ENCODE measurements at places on chromosomes 1 and 21.

- no peak for DNase-seq
These were observed 88.3 kb downstream of the AK5 start for GRCh38 chr1:77370161-77370560.

DNA sequence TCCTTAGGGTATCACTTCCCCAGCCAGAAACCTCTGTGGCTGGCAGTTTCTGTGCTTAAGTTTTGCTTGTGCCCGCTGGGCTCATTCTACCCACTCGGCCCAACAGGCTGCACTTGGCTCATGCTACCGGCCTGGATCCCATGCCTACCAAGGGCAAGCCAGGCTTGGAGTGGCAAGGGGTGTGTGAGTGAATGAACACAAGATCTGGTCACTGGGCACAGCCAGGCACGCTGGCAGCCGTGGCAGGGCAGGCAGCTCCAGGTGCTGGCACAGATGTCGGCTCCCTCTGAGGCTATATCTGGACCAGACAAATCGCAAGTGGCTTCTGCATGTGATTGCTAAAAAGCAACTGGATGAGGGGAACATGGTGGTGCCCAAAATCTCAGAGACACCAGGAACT lies 740.5 kb upstream of the B3GALT2 start:
- no peak for DNase-seq

DNA sequence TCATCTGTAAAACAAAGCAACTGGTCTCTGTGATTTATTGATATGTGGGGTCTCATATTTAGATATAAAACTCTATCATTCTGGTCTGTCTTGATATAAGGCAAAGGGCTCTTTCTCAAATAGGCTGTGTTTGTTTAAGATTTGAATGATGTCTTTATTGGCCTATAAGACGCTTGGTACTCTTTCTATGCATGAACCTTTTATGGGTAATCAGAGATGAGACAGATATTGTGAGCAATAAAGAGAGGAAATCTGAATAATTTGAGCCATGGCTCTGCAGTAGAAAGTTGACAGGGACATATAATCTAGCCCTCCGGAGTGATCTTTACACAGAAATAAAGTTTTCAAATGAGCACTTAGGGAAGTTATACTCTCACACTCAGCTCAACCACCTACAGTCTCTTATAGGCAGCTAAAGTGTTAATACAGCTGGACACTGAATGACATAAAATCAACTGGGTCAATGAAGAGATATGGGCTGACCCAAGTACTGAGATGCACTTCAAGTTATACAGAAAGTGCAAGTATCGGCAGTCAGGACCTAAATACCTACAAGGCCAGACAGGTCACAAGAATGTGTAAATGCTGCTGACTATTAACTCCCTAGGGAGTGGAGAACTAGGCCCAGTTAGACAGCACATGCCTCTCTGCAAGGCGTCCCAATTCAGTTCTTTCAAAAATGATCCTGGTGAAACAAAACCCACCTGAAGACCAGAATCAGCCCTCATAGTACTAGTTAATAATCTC lies 111.0 kb downstream of the PTPN14 start:
- DNase-seq = no peak

- DNase-seq = peak; percentile 58
These were observed 756 bp downstream of the PHGDH start for GRCh38 chr1:119712342-119713038.

- DNase-seq = no peak
These were observed 212.1 kb downstream of the PBX1 start for GRCh38 chr1:164771041-164771618.

DNA sequence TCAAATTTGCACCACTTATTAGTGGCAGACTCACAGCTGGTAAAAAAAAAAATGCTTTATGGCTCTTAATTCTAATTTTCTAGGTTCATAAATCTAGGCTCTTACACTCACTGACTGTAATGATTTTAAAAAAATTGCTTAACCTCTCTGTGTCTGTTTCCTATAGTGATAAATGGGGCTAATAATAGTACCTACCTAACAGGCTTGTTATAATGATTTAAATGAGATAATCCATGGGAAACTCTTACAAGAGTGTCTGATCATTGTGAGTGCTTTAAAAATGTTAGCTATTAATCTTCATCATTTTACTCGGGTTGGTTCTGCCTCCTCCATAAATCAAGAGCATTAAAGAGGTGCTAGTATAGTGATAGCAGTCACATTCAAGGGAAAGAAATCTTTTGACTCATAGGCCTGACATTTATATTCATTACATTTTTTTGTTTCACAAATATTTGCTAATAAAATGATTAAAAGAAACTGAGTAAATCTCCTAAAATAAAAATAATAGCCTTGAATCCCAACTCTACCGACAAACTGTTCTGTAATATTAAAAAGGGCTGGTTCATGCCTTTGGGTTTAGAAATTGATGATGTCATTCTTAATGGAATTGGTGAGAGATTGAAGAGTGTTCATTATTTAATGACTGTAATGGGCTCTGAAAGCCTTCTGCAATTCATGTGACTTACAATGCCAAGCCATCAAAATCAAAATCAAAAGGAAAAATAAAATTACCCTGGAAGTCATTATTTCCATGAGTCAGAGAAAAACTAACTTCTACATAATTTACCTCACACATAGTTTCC lies 93.9 kb upstream of the PALMD start:
- DNase-seq = no peak

DNA sequence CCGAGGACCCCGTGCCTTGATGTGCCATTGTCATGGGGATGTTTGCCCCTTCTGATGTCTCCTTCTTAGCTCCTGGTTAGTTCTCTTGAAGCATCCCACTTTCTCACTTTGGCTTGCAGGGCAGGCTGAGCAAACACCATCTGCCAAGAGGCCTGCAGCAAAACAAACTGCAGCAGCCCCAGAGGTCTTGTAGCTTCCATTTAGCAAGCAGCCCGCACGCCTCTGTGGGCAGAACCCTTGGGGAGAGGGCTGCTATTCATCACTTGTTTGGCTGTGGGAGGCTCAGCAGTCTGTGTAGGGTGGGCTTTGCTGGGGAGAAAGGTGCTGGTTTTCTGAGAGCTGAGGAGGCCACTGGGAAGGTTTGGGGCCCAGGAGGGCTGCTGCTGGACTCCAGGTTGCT lies 56.7 kb downstream of the KCNC4 start:
- no peak for DNase-seq

- DNase-seq = no peak
These were observed 169.3 kb upstream of the ZP4 start for GRCh38 chr1:238060061-238060460.

GRCh38 chr1:62384276-62385005 lies 52.4 kb upstream of the USP1 start:
- peak; percentile 86 for DNase-seq

DNA sequence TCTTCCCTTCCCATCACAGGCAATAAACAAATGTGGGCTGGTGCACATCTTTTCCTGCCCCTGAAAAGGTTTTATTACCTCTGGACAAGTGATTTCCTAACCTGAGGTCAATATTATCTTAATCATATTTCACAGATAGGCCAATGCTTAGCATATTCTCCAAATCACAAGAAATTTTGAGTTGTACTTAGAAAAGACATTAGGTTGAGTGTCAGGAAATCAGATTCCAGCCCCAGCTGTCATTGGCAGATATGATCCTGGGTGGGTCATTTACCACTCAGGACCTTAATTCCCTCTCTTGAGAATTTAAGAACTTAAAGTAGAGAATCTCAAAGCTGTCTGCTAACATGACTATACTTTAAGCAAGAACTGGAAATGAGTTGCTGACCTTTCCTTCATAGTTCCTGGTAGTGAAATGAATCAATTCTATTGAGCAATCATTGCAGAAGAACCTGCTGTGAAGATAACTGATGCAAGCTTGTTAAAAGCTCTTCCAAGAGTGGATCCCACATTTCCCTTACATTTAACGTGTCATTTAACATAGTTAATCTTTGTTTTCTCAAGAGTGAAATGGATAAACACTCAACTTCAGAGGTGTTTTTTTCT lies 46.4 kb upstream of the CR2 start:
- no peak for DNase-seq

DNA sequence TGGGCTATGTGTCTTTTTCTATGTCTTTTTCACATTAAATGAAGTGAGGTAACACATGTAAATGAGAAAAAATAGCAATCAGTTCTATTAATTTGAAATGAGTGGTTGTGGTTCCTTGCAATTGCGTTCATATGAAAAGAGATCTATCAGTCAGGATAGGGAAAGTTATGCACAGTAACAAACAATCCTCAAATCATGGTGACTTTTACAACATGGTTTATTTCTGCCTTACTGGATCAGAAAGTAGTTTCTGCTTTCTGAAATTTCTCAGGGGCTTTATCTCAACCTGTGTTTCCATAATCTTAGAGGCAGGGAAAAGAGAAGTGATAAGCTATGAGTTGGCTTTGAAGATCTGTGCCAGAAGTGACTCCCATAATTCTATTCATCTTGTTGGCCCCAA lies 39.0 kb downstream of the DOP1B start:
- DNase-seq = no peak

DNA sequence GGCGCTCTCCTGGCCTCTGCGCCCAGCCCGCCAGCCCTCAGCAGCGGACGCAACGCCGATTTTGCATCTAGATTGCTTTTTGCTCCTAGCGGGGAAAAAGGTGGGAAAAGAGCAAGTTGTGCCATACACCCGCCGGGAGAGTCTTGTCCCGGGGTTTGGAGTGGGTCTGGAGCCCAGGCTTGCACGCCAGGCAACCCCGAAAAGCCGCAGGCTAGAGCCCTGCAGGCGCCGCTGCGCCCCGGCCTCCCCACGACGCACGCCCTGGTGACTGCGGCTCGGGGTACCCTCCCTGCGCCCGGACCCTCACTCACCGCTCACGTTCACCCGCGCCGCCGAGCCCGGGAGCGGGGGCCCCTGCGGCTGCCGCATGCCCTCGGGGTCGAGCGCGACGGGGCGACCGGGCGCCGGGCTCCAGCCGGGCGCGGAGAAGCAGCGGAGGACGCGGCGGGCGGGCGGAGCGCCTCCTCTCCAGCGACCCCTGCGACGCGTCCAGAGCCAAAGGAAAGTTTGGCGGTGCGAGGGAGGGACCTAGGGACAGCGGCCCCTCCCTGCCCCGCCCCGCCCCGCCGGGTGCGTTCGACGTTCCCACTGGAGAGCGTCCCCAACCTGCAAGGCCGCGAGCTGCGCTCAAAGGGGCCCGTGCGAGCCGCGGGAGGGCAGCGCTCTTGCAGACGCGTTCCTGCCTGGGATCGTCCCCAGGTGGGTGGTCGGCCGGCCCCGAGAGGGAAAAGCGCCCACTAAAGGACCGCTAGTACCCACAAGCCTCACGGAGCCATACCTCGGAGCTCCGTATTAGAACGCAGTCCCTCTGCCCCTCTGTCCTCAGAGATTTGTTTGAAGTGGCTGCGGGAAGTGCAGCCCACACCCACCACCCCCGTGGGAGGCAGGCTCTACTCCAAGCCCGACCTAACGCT lies at the start of gene LPAR3:
Gene LPAR3, minus strand, starts transcription at position 502 of the 914 bp plus-strand sequence. CDS start 27,086 bp downstream, outside the sequence.
- no peak for DNase-seq

GRCh38 chr1:3869751-3870301 lies 12.6 kb downstream of the DFFB start:
- peak; percentile 29 for DNase-seq

DNA sequence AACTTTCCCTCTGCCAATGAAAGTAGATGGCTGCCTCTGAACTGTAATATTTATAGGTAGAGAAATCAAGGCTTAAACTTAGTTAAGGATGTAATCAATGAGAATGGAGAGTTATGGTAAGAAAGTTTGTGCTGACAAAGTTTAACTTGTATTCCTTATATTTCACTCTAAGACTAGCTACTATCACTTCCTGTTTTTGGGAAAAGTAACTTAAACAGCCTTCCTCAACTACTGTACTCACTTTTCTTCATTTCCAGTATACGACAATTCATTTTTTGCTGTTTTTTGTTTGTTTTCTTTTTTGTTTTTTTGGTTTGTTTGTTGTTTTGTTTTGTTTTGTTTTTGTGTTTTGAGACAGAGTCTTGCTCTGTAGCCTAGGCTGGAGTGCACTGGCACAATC lies 3.7 kb downstream of the RGS18 start:
- no peak for DNase-seq

GRCh38 chr21:29301691-29302090 lies 3.0 kb downstream of the BACH1 start:
- no peak for DNase-seq

GRCh38 chr21:39660191-39660980 lies 47.6 kb downstream of the B3GALT5 start:
- DNase-seq = peak; percentile 8

DNA sequence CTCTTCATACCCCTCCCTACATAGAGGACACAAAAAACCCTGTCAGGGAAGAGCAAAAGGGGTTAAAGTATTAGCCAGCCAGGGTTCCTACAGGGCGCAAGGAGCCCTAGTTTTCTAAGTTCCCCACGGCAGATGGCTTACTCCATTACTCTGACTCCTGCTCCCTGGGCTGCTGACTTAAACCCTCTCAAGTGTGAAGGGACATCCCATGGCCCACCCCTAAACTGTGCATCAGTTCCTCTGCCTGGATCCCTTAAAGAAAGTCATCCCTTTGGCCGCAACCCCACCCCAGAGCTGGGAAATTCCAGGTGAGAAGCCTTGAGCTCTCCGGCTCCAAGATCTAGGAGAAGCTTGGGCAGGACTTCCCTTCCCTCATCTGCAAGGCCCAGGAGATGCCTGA lies 236.0 kb downstream of the TOMM20 start:
- no peak for DNase-seq

GRCh38 chr1:96185181-96185580 lies 536.4 kb upstream of the PTBP2 start:
- DNase-seq = no peak

DNA sequence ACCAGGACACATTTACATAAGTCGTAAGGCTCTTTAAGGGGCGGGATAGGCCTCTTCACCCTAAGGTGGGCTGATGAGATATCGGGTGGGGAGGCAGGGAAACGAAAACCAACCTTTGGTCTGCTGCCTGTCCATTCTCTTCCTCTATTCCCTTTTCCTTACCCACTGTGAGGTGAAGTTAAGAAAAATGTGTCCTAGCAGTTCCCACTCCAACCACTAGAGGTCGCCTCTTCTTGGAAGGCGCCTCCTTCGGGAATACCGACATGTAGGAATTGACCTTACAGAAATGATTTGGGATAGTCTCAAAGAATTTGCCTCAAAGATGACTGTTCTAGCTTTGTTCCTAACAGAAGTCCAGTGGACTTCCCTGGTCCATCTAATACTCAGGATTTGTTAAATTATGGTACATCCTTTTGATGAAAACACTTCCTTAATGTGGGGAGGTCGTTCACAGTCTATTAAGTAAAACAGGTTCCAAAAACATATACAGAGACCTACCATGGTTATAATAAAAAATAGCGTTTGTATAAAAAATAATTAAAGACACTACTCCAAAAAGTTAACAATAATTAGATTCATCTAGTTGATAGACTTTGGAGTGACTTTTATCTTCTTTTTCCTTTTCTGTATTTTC lies 14.1 kb downstream of the AZIN2 start:
- peak; percentile 59 for DNase-seq

GRCh38 chr1:214604523-214604922 lies 1.5 kb downstream of the CENPF start:
- DNase-seq = no peak

DNA sequence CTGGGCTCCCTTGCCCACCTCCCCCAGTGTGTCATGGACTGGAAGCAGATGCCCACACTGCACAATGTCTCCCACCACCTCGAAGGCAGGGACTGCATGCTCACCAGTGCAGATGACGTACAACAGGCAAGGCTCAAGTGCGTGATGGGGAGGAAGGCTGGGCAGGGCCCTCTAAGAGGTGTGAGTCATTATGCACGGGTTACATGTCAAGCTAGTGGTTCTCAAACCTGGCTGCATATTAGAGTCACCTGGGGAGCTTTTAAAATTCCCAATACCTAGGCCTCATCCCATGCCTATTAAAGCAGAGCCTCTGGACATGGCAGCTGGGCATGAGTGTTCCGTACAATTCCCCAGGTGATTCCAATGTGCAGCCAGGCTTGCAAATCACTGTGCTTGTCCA lies 137.9 kb upstream of the NGF start:
- DNase-seq = no peak
